ENCODE measurements at places on chromosomes 4 and X.

- DNase-seq: peak; percentile 2
Observed at GRCh38 chr4:179605196-179605595, 2163.0 kb upstream of the AGA start.

- no peak for DNase-seq
Observed at GRCh38 chr4:71322425-71322824, 16.4 kb upstream of the SLC4A4 start.

GRCh38 chrX:103789004-103789403 is 12.4 kb downstream of the PLP1 start:
- DNase-seq: no peak

DNA sequence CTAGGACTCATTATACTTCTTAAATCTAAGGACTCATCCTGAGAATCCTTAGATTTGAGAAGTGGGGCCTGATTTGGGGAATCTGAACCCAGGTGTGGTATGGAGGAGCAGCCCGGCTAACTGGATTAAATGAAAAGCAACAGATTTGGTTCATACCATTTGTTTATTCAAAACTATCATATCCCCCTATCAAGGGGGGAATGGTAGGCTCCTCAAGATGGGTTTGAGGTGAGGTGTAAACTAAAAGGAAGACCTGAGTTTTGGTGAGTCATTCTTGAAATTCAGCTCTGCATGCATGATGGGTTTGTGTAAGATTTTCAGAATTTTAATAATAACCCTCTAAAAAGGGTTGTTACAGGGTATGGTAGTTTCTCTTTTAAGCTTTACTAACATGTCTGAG is 53.4 kb downstream of the CASP6 start:
- DNase-seq: no peak

DNA sequence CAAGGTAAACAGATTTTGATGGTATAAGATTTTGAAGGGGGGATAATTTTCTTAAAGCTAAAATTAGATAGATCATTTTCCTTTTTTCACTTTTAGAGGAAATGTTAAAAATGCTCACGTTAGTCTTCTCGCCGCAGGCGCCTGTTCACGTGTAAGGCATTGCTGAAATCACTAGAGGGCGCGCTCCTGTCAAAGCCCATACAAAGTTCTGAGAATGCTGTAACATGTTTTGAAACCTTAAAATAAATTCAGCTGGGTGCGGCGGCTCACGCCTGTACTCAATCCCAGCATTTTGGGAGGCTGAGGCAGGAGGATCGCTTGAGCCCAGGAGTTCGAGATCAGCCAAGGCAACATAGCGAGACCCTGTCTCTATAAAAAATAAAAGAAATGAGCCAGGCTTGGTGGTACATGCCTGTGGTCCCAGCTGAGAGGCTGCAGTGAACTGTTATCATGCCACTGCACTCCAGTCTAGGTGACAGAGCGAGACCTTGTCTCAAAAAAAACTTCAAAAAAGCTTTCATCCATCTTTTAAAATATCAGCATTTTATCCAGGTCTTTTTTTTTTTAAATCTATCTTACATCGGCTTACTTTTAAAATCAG is 138.0 kb downstream of the RBMX2 start:
- DNase-seq: peak; percentile 75

DNA sequence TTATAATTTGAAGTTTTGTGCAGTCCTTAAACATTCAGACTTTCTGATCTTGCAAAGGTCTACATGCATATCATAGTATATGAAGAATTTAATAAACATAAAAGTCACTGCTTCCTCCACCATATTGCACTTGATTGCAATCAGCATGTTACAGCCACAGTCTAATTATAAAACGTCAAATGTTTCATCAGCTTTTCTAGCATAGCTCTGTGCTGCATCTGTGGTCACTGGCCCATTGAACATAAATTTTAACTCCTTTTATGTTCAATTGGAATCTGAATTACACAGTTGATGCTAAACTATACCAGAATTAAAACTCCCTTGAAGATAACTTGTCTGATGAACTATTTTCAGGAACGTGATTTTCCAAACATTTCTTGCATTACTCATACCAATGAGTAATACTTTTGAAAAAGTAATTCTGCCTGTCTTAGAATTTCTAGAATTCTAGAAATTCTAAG is 329.1 kb downstream of the GALNTL6 start:
- DNase-seq: peak; percentile 21

Data from cardiac muscle cell (in vitro differentiated cells and primary cell).